ENCODE measurements at places on chromosomes 6 and 20.

GRCh38 chr6:16918586-16918985, 157.3 kb upstream of the ATXN1 start:
- no peak for DNase-seq

DNA sequence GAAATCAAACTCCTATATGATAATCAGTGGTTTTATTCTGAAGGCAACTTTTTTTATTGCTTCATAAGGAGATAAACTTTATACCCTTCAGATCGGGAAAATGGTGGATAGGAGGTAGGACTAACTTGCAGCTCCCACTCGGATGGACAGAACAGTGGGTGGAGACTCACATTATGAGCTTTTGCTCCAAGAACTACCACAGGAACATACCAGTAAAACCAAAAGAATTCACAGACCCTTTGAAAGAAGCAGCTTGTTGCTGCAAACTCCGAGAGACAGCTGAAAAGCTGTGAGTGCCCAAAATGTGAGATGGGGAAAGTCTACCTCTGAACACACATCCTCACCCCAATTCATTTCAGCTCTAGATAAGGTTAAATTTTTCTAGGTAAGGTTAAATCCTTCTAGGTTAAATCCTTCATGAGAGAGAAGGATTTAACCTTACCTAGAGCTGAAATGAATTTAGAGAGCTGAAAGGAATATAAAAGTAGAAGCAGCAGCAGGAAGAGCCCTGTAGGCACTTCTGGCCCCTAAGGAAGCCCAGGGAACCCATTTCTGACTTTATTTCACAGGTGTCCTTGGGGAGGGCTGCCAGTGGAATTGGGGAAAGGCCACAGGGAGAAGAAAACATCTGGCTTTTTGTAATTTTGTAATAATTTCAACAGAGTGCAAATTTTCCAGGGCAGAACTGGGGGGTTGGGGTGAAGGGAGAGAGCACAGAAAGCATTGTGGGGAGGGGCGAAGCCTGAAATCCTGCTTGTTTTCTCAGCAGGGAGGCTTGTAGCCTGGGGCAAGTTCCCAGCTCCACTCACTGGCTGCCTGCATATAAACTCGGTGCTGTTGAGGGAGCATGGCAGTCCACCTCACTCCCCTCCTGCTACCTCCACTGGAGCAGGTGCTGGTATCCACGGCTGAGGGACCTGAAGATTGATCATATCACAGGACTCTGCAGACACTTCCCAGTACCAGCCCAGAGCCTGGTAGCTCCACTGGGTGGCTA, 65.9 kb upstream of the HCRTR2 start:
- no peak for DNase-seq

DNA sequence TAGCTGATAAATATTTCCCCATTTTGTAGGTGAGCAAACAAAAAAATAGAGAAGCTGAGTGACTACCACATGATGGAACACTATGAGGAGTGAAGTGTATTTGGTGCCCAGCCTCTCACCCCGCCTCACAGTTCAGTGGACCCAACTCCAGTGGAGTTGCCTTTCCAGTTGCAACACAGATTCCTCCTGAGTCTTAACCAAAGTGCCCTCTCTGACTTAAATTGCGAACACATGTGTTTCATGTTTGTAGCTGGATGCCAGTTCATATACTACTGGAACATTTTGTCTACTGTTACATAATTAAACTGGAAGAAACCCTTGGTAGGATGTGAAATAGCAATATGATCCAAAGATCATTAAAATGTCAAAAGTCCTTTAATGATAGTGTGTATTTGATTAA, 448.9 kb downstream of the COL12A1 start:
- DNase-seq, result no peak

DNA sequence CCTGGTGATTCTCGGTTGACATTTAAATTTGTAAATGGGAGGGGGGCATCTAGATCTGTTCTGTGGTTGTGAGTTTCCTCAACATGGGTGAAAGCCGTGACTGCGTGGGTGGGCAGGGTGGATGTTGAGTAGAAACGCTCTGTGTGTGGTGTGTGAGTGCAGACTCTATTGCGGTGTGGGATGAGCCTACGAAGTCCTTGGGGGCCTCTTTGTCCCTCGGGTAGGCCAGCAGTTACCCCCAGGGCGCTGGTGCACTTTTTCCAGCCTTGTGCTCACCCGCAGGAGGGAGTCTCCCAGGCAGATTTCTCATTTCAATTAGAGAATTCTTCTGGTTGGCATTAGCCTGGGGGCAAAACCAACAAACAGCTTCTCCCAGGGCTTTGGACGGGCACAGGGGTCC, 10.6 kb downstream of the TOX2 start:
- no peak for DNase-seq

DNA sequence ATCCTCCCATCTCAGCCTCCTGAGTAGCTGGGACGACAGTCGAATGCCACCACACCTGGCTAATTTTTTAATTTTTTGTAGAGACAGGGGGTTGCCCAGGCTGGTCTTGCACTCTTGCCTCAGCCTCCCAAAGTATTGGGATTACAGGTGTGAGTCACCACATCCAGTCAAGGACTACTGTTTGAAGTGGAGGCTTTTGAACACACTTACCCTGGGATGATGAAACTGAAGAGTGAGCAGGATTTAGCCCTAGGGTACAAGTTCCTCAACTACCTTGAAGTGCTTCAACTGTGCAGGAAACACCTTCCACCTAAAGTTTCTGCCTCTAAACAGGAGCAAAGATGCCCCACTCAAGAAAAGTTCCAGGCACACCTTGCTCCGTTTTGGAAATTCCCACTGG, 15.7 kb upstream of the PARD6B start:
- DNase-seq, result no peak

GRCh38 chr6:144581812-144582537, 296.8 kb downstream of the UTRN start:
- DNase-seq, result no peak

DNA sequence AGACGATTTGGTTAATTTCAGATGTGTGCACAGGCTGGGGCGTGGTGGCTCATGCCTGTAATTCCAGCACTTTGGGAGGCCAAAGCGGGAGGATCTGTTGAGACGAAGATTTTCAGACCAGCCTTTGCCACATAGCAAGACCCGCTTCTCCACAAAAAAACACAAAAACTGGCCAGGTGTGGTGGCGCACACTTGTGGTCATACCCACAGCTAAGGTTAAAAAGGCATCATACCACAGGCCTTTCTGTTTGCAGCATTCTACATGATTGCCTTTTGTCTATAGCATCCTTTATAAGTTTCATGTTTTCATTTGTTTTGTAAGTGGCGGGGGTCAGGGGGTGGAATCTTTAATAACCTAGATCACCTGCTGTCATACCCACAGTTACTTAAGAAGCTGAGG, 239.9 kb upstream of the NOX3 start:
- DNase-seq, result no peak

- DNase-seq, result no peak
These were observed 43.0 kb downstream of the CDKAL1 start for GRCh38 chr6:20577173-20577688.

- no peak for DNase-seq
These were observed 67.1 kb upstream of the ADGRF1 start for GRCh38 chr6:47109281-47109680.

GRCh38 chr6:70954176-70954575, 2.7 kb downstream of the B3GAT2 start:
- no peak for DNase-seq

DNA sequence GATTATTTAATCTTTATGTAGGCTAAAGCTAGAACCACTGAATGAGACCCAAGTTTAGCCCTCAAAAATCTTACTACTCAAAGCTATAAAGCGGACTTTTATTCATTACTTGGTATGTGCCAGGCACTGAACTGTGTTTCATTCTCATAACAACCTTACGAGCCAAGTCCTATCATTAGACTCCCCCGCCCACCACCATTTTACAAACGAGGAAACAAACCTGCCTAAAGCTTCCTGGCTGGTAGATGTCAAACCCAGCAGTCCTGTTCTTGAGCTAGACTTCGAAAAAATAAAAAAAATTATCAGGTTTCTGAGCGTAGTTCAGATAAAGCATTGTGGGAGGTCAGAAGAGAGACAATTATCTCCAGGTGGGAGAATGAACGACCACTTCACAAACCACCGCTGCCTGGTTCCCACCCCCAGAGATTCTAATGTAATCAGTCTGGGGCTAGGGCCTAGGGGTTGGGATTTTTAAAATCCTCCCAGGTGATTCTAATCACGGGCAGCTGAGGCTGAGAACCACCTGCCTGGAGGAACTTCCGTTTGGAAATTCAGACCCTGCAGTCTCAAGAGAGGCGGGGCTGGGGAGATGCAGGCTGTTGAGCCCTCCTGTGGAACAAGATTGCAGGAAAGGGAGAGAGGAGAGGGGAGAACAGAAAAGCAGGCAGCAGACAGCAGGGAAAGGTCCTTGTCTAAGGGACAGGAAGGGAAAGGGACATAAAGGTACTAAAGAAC, 8.6 kb downstream of the ADTRP start:
- no peak for DNase-seq

- peak; percentile 44 for DNase-seq
These were observed 22.7 kb downstream of the HLA-A start for GRCh38 chr6:29964887-29965562.

GRCh38 chr6:10658910-10659698, 35.3 kb downstream of the C6orf52 start:
- no peak for DNase-seq

- no peak for DNase-seq
These were observed 1.7 kb upstream of the TCP11 start for GRCh38 chr6:35142588-35143569.

- no peak for DNase-seq
These were observed 45.6 kb upstream of the RIPOR2 start for GRCh38 chr6:24981386-24981760.

- no peak for DNase-seq
These were observed 328.4 kb upstream of the KHDRBS2 start for GRCh38 chr6:62614442-62614841.

DNA sequence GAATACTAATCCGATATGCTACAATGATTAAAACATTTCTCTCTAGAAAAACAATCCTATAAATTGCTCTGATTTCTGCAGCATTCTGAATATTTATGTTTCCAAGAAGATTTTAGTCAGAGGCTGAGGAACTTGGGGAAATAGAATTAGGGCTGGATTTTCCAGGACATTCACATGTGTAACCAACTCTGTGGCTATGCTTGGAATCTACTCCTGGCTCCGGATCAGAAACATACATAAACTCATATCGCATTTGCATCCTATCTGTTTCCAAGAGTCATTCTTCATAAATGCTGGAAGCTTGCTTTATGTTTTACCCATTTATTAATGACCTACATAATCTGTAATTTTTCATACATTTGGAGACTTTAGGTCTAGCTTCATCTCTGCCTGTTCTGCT, 459.9 kb upstream of the MARCKS start:
- DNase-seq, result no peak

GRCh38 chr6:36201612-36202011, 5.1 kb downstream of the BRPF3 start:
- no peak for DNase-seq

DNA sequence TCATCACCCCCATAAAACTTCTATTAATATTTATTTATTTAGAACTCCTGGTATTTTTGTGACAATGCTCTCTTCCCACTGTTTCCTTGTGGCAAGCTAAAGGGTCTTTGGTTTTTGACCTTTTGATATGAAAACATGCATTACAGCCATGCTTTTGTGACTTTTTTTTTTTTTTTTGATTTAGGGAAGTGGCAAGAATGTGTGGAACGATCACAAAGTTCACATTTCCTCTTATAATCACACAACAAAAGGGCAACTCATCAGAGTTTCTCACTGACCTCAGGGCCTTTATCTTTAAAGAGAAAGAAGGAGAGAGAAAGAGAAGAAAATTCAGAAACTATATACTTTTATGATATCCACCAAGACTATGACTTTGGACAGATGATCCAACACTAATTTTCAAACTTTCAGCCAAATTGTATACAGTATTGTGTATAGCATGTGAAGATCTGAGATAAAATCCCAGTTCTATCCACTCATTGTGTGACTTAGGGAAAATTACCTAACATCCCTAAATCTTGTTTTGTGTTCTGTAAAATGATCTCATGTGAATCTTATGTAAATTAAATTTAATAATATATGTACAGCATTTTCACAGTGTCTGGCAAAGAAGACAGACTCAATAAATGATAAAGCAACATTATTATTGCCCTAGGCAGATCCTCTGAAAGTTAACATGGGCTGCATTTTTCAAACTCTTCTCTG, 106.8 kb upstream of the MARCKS start:
- no peak for DNase-seq

DNA sequence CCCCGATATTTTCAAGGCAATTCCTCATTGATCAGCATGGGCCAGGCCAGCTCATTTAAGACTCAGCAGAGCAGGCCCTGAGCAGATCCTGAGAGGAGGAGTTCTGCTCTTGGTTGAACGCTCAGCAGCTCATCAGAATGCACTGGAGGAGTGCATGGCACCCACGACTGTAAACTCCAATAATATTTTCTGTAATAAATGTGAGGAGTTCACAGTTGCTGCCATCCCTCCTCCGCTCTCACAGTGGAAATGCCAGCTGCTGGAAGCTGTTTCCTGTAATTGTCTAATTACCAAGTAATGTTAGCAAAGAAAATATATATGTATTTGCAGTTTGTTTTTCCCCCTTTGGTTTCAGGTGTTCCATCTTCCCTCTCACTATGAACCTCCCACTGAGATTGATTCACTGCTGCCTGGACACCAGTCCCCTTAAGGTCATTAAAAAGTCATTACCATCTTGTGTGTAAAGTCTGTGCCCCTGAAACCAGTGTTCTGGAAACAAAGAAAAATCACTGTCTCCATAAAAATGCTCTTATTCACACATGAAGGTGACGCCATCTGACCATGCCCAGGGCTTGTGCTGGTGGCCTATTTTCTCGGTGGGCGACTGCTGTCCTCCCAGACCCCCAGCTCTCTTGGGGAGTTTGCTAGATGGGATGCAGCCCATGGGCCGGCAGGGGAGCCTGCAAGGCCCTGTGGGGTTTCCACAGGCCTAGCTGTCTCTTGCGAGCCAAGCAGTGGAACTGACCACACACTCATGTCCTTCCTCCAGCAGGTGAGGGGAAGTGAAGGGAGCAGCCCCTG, 374.2 kb downstream of the ZFAND3 start:
- no peak for DNase-seq
